Right ventricle myocardium inferior (tissue), 1 donor: ENCODE measurements at places on chromosomes 3 and 15. TPM values are rescaled to one million over a fixed set of nuclear protein-coding genes. Genes with fewer than 3 reads are reported as not detected.

DNA sequence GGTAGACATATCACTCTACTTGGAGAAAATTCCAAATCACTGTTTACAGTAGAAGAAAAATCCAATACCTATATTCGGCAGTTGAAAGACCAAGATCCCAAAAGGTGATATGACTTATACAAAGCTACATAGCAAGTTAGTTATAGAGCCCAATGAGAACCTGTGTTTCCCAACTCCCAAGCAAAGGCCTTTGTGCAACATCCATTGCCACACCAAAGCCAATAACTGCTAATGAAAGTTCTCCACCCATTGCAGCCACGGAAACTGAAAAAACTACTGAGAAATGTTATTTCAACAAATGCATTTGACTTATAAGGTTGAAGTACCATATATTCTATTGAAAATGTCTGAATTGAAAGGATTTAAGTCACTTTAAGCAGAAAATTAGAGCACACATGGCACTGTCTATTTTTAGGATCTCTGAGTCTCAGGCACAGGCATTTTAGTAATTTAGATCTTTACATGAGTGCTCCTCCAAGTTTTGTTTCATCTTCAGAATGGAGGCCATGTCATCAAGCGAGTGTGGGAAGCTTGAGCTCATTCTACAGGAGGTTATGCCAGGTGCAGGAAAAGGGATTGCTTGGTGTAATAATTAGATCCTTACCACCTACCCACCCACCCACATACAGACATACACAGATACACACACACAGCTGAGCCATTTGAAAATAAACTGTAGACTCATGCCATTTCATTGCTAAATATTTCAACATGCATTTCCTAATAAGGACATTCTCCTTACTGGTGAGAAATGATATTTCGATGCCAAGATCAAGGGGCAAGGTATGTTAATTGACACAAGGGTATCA lies 19.7 kb upstream of the ANO10 start:
- no peak for DNase-seq

GRCh38 chr3:18258492-18258891 lies 166.6 kb downstream of the SATB1 start:
- DNase-seq: no peak

- DNase-seq: no peak
These were observed 109.2 kb downstream of the NEDD4 start for GRCh38 chr15:55884223-55884622.

Gene PRICKLE2
- 7.7 TPM for total RNA-seq

GRCh38 chr3:190826018-190826417 lies 36.5 kb downstream of the GMNC start:
- DNase-seq: no peak

Gene OSTN
- 0.11 TPM for total RNA-seq

Gene CFAP91
- total RNA-seq: 0.70 TPM

GRCh38 chr15:59444081-59444835 lies 6.3 kb downstream of the FAM81A start:
- no peak for DNase-seq
